NCI-H510A treated with DMSO at 0.1 percent for 48 hours (cell line): ENCODE measurements at places on chromosomes 2 and 18.

DNA sequence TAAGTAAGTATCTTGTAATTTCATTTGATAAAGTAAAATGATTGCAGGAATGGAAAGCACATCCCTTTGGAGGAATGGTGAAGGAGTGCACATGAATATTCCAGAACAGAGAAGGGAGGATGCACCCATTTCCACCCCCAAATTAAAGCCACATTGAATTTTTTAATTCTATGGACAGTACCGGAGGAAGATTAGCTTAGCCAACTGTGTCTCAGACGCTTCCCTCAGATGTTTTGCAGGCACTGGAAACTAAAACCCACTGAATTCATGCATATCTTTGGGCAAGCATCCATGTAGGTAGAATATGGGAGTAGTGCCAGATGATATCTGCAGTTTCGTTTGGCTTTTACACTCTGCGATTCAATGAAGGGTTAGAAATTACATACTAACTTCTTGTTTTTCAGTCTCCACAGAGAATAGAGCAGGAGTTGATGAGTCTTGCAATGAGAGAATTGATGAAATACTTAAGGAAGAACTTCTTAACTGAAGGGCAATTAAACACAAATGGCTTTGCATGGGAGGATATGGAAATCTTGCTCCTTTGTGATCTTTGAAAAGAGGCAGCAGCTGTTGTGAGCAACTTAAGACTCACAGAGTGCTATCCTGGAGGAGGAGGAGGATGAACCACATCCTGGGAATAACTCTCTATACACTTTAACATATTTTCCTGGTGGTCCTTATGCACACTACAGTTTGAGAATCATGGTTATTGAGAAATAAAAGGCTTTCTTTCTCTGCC, 71.7 kb upstream of the MYO3B start:
- DNase-seq, result no peak

DNA sequence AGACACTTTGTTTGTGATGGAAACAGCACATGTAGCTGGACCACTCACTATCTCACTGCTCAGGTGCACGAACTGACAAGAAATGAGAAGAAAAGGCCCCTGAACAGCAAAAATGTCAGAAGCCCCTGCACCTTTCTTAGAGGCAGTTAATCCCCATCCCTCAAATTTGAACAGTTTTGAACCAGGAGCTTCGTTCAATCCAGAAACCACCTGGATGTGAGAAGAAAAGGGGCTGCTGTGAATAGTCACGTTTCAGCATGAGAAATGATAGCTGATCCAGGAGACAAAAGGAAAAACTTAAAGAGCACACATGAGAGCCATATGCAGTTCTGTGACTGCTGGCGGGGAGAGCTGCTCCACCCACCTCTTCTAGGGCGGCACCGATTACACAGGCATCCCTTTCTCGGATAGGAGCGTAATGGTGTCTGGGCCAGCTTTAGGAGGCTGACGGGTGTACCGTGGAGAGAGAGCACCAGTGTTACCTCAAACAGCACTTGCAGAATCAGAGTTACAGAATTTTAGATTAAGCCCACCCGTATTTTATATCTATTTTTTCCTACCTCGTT, 117.0 kb upstream of the EML6 start:
- DNase-seq, result peak; percentile 37

GRCh38 chr2:228735697-228736096, 535.4 kb downstream of the PID1 start:
- DNase-seq, result no peak

DNA sequence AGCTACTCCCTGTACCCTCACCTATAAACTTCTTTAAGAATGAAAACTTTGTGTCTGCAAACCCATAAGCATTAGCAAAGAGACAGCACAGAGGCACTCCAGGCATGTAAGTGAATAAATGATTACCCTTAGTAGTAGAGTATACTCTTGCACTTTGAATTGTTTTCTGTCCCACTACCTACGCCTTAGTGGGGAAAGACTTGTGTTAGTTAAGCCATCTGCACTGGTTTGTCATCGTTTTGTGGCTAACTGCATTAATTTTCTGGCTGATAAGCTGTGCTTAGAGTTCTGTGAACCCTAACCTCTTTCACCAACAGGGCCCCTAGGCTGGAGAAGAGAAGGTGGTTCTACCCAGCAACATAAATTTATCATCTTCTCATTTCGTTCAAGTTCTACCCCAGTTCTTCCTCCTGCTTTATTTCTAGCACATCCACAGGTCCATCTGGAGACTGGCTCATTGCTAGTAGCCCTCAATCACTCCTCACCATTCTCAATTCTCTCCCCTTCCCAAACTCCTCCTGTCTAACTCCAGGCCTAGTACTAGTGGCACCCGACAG, 710 bp downstream of the LMAN2L start:
- no peak for DNase-seq

- DNase-seq, result no peak
Measured at GRCh38 chr2:40282428-40282827, 169.5 kb downstream of the SLC8A1 start.

- no peak for DNase-seq
Measured at GRCh38 chr18:48730010-48730409, 191.2 kb downstream of the CTIF start.

DNA sequence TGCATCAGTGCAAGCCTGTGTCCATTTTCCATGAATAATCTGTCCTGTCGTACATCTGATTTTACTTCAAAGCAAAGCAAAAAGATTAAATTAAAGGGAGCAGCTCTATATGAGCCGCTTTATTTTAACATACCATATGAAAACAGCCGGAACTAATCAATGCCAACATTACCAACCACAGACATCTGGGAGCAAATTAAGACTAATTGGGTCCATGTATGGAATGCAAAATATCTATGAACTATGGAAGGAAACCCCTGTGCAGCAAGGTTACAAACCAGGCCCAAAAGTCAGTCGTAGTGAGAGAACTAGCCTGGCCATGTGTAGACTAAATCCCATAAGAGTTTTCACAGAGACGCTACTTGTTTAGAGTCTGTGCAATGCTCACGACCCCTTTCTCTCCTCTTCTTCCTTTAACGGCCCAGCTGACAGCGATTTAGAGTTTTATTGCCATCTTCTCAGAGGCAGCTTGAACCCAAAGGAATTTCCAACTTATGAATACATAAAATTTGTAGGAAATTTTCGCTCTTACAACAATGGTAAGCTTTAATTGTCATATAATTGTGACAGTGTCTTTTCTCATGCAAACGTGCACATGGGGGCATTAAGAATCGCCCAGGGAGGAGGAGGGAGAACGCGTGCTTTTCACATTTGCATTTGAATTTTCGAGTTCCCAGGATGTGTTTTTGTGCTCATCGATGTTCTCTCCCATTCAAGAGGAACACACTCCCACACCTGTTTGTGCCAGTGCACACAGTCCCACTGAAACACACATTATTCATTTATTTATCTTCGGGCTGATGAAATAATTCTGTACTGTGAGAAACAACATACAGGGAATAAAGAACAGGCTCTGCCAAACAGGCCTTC, 52.9 kb upstream of the RPL31 start:
- DNase-seq, result no peak

DNA sequence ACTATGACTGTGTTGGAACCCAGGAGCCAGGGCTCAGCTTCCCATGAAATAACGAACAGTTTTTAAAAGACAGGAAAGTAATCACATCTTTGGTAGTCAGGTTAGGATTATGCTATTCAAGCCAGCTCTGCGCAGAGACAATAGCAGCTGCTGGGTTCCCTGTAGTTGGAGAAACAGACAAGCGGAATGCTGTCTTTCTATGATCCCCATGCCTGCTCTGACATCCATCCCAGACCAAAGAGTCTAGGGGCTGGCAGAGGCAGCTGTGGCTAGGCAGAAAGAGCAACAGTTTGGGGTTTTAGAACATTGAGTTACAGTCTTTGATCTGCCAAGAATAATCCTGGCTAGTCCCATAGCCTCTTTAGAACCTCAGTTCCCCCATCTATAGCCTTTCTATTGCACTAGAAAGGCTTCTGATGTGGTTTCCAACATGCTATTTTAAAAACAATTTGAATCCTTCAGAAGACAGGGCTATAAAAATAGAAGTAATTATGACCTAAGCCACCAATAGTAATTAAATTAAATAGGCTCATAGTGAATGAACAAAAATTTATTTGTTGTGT, 146.8 kb downstream of the MTX2 start:
- no peak for DNase-seq

DNA sequence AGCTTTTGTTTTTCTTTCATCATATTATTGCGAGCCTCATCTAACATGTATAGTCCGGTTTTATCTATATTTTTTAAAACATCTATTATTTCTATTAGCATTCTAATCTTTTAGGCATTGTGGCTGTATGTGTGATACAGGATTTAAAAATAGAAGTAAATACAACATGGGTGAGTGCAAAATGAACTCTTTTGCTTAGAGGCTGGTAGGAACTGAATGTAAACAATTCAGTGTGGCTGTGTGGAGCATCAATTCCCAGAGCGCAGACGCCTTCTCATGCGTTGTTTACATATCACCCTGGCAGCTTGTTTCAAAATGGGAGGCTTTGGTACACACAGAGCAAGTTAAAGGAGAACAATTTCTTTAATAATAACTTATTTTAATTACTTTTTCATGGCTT, 836 bp downstream of the DTNA start:
- DNase-seq, result peak; percentile 92

DNA sequence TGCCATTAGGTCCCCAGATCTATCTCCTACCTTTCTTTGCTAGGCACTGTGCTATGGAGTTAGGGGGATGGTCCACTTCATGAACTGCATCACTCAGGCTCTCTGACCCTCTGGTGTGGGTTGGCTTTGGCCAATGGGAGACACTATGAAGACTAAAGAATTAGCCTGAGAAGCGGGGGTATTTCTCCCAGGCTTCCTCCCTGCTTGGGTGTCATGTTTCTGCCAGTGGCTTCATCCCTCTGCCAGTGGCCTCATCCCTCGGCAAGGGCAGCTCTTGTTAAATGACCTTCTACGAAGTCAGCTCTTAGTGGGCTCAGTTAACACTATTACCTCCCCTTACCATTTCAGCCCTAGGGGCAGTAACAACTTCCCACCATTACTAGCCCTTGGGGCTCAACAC, 41.9 kb upstream of the EPB41L3 start:
- no peak for DNase-seq

GRCh38 chr2:127039387-127040031, 67.4 kb downstream of the BIN1 start:
- no peak for DNase-seq

- DNase-seq, result no peak
Measured at GRCh38 chr2:148794558-148794957, 80.5 kb upstream of the KIF5C start.

- no peak for DNase-seq
Measured at GRCh38 chr18:8139891-8140406, 469.3 kb upstream of the RAB12 start.

GRCh38 chr2:28981016-28981441, at the start of gene TOGARAM2:
TSS of gene TOGARAM2 (plus strand) at chr2:28981298. CDS start at chr2:28994835, 13,537 bp downstream.
- DNase-seq, result peak; percentile 35

DNA sequence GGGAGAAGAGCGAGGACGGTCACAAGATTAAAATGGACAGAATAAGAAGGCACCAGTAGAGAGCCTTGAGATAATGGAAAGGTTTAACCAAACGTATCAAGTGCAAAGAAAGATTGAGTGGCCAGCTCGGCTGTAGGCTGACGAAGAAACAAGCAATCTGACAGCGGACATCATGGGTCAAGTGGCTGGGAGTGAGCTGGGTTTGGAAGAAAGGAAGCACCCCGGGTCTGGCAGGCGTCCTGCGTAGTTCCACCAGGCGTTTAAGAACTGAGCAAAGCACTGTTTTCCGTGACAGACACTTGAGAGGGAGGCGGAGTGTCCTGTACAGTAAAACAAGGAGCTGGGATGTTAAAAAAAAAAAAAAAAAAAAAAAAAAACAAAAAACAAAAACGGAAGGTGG, 27.1 kb downstream of the DAPL1 start:
- no peak for DNase-seq

DNA sequence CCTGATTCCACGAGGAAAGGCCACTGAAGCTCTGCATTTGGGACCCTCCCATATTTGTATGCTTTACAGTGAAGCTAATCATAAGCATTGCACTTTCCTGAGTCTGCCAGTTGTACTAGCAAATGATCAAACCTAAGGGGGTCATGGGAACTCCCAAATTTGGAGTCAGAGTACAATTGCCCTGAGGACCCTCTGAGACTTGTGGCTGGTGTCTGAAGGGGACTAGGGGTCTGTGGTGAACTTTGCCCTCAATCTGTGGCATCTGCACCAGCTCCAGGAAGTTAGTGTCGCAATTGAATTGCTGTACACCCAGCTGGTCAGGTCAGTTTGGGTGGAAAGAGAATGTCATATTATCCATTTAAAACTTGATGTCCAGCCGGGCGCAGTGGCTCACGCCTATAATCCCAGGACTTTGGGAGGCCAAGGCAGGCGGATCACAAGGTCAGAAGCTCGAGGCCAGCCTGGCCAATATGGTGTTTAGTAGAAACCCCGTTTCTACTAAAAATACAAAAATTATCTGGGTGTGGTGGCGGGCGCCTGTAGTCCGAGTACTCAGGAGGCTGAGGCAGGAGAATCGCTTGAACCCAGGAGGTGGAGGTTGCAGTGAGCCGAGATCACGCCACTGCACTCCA, 18.1 kb downstream of the SOWAHC start:
- no peak for DNase-seq

- DNase-seq, result no peak
Measured at GRCh38 chr2:71793926-71794325, 340.6 kb downstream of the DYSF start.

GRCh38 chr2:20606198-20606597, 44.7 kb downstream of the HS1BP3 start:
- DNase-seq, result no peak

DNA sequence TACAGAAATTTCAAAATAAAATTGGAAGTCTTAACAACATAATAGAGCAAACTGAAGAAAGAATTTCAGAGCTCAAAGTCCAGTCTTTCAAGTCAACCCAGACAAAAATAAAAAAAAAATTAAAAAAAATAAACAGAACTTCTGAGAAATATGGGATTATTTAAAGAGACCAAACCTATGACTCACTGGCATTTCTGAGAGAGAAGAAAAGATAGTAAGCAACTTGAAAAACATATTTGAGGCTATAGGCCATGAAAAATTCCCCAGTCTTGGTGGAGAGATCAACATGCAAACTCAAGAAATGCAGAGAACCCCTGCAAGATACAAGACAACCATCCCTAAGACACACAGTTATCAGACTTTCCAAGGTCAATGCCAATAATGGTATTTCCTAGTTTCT, 167.4 kb downstream of the RNF144A start:
- DNase-seq, result no peak

DNA sequence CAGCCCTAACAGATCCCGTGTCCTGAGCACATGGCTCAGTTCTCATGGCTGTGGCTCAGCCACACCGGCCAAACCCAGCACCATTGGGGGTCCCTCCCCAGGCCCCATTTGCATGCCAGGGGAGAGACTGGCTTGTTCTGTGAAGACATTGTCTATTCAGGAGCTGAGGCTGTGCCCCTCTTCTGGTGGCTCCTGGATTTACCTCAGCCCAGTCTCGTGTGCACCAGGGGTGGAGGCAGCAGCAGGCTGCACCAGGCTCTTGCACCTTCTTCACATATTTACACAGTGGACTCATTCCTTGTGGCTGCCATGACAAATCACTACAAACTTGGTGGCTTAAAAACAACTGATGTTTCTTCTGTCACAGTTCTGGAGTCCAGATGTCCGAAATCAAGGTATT, 92.4 kb upstream of the ITGA6 start:
- no peak for DNase-seq

- no peak for DNase-seq
Measured at GRCh38 chr2:206713746-206714145, 4.5 kb downstream of the DYTN start.

- peak; percentile 82 for DNase-seq
Measured at GRCh38 chr2:231605607-231606091, 13.0 kb downstream of the TEX44 start.
